Daoy (cell line): ENCODE measurements at places on chromosomes 7 and 10. TPM values are rescaled to one million over a fixed set of nuclear protein-coding genes. Genes with fewer than 3 reads are reported as not detected.

BLNK gene
- total RNA-seq = not detected in 2 replicates

DNA sequence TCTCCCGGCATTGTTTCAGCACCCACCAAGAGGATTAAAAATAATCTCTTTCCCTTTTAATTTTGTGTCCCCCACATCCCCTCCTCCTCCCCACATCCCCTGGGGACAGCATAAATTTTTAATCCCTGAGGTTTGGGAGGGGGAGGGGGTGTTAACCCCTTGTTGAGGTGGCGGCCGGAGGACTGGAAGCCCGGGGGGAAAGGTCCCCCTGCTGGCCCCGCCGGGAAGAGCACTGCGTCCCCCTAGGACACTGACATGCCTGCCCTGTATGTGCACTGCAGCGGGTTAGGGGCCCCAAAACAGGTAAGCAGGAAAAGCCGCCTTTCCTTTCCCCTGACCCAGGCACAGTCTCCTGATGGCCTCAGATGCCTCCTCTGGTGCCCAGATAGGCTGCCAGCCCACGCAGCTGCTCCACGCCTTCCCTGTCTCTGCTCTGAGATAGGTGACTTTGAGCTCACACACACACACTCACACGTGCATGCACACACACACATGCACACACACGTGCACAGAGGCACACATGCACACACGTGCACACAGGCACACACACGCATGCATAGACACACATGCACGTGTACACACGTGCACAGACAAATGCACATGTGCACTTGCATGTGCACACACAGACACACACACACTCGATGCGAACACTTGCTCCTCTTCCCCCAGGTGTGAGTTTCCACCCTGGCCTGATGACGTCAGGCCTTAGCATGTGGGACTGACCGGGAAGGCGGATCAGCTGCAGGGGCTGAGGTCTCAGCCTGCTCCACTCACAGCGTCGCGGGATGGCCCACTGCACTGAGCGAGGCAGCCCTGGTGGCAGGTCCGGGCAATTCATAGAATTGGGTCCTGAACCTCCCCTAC is 12.3 kb downstream of the CNPY1 start:
- peak; percentile 78 for DNase-seq

GRCh38 chr10:43981232-43981631 is 332.6 kb upstream of the ZNF32 start:
- peak; percentile 38 for DNase-seq

DNA sequence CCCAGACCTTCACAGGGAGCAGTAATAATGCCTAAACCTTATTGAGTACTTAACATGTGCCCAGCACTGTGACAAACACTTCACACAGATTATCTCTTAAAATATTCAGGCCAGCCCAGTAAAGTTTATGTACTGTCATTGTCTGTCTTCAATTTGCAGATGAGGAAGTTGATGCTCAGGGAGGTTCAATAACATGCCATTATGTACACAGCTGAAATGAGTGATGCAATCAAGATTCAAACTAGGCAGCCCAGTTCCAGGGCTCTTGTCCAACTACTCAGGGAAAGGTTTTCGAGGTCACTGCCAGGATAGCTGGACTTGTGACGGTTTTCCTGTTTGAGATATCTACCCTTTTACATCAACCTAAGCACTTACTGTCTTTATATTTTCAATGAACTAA is 56.1 kb downstream of the AUTS2 start:
- no peak for DNase-seq

DNA sequence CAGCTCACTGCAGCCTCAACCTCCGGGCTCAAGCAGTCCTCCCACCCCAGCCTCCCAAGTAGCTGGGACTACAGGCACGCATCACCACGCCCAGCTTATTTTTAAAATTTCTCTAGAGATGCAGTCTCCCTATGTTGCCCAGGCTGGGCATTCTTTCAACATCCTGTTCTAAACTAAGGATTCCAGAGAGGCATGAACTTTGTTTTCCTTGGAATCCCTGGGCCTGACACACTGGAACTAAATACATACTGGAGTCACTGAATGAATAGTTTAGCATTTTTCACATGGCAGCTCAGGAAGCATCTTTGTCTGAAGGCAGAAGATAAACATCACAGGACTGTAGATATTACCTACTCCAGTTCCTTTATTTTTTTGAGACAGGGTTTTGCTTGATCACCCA is 108.7 kb downstream of the ITIH5 start:
- DNase-seq = no peak

LMOD2 gene
- total RNA-seq = not detected in 2 replicates

DNA sequence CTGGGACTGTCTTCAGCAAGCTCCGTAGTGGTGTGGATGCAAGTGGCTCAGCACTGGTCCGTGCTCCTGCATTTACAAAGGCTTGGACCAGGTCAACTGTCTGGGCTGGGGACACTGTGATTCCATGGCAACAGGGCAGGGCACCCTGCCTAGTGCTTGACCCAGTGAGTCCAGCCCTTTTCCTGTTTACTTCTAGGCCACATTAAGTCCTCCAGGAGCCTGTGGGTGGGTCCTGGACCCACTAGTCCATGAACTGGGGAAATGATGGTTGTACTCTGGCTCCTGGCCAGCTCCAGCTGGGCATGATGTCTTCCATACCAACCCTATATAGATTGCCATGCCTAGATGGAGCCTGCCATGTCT is 152.0 kb downstream of the RPS24 start:
- no peak for DNase-seq

DNA sequence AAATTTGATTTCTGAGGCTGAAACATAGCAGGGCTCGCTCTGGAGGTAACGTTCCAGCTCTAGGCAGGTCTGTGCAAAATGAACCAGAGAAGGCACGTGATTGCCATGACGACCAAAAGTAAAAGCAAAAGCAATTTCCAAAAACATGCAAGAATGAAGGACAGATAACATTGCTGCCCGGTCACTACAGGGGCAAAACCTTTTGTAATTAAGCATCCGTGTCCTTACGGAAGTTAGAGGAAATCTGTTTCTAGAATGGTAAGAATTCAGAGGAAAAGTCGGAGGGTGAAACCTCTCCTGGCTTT is 2.9 kb downstream of the KLF6 start:
- DNase-seq = no peak

NME8 gene
- not detected in 2 replicates for total RNA-seq

DNA sequence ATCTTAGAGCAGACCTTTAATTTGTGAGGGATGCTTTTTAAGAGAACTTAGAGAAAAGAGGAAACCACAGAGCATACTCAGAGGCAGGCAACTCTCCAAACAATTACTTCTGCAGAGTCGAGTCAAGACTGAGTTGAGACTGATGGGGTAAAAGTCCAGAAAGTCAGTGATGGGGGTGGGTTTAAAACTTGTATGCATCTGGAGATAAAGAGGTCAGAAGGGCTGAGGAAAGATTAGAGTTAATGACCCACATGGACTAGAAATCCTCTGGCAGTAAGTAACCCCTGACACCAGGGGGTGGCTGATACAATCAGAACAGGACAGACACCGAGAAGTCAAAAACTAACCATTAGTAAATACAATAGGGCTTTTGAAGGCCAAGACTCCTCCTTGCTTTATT is 42.4 kb upstream of the SEPTIN7 start:
- DNase-seq = no peak

DNA sequence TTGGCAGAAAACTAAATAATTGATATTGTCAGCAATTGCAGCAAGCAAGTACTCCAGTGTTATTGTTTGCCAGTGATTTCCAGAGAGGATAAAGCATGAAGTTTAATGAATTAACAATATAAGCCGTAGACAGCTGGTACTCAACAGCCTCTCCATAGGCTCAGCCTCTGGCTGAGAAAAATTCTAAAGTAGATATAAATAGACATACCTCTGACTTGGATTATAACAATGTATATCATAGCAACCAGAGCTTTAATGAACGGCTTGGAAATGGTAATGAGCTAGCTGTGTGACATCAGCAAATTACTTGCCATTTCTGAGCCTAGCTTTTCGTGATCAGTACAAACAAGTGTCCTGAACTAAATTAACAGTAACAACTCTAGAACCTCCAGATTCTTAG is 1055.4 kb upstream of the AUTS2 start:
- no peak for DNase-seq

NXPH1 gene
- not detected in 2 replicates for total RNA-seq

DNA sequence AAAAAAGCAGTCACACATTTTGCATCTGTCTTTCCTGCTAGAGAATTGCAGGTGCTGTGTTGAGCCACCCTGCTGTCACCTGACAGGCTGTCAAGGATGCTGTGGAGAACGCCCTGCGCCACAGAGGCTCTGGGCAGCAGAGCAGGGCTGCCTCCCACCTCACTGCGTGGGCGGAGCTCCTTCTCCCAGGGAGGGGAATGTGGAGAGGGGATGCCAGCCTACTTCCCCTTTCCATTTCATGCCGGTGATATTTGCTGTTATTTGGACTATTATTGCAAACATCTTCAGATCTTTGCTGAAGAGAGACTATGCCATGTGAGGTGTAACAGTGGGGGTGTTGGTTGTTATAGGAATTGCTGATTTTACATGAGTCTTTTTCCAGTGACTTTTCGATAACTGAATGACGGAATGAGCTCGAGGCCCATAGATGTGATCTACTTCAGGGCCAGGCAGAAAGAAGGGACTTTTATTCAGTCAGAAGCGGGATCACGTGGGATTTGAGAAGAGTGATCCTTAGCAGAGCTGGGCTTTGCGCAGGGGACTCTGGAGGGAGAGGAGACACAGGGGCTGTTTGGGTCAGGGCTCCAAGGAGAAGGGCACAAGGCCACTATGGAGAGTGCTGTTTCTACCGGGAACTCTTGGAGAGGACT is 13.6 kb upstream of the PRKAG2 start:
- no peak for DNase-seq

DNA sequence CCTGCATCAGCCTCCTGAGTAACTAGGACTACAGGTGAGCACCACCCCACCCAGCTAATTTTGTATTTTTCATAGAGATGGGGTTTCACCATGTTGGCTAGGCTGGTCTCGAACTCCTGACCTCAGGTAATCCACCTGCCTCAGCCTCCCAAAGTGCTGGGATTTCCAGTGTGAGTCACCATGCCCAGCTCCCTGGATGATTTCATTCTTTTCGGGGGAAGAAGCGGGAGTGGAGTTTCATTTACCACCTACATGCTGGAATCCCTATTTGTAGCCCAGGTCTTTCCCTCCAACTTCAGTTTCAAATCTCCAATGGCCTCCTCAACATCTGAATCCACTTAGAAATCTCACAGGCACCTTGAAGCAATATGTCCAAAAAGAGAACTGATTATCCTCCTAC is 2.9 kb upstream of the BTRC start:
- DNase-seq = peak; percentile 29
